ENCODE measurements at places on chromosomes 2 and 18. TPM values are rescaled to one million over a fixed set of nuclear protein-coding genes. Genes with fewer than 3 reads are reported as not detected.

PAX8 gene
- total RNA-seq = 6.4 TPM

TXNDC2 gene
- not detected for total RNA-seq

NR4A2 gene
- total RNA-seq = 15.9 TPM

CRYGC gene
- total RNA-seq = not detected

GRCh38 chr18:32621034-32621433, 150.4 kb upstream of the GAREM1 start:
- no peaks in the 10 kb centered on the region for H3K4me1 ChIP-seq
- DNase-seq = no peak
- H3K4me3 ChIP-seq = no peak overlapping the region
- no peak overlapping the region for H3K27ac ChIP-seq
- no peaks in the 10 kb centered on the region for H3K27me3 ChIP-seq
- no peaks in the 10 kb centered on the region for H3K36me3 ChIP-seq

GRCh38 chr2:135637456-135638087, 104.1 kb upstream of the UBXN4 start:
- H3K36me3 ChIP-seq = no peaks in the 10 kb centered on the region
- no peaks in the 10 kb centered on the region for H3K4me1 ChIP-seq
- DNase-seq = no peak
- H3K27ac ChIP-seq = no peak overlapping the region
- no peak overlapping the region for H3K4me3 ChIP-seq
- no peaks in the 10 kb centered on the region for H3K27me3 ChIP-seq

GRCh38 chr2:62741127-62741526, 35.6 kb downstream of the EHBP1 start:
- no peak overlapping the region for H3K4me3 ChIP-seq
- H3K4me1 ChIP-seq = no peaks in the 10 kb centered on the region
- H3K27ac ChIP-seq = no peak overlapping the region
- H3K36me3 ChIP-seq = no peaks in the 10 kb centered on the region

- no peak for DNase-seq
- no peaks in the 10 kb centered on the region for H3K27me3 ChIP-seq
- H3K27ac ChIP-seq = peak overlapping the region; percentile 90
- H3K4me3 ChIP-seq = no peak overlapping the region
- H3K4me1 ChIP-seq = peaks cover 11% of the 10 kb centered on the region
Observed at GRCh38 chr2:127080226-127080937, 26.6 kb downstream of the BIN1 start.

DNA sequence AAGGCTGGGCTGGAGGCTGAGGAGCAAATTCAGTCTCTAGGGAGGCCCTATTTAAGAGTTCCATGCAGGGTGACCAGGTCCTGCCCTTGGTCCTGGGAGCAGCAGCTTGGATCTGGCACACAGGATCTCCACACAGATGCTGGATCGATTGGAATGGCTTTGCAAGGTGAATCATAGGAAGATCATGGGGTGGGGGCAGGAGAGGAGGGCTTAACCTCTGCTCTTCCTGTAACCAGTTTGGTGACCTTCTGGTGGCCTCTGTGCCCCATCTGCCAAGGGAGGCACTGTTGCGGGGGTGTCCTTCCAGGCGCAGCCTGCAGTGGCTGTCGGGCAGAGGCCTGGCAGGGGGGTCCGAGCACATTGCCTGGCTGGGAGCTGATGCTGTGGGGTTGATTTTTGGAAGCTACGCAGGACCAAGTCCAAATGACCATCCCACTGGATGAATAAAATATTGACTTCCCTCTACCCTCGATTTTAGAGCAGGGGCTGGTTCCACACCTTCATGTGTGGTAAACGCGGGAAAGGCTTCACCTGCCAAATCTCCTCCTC, 79.7 kb downstream of the EDAR start:
- no peaks in the 10 kb centered on the region for H3K36me3 ChIP-seq
- no peaks in the 10 kb centered on the region for H3K4me1 ChIP-seq
- no peak overlapping the region for H3K27ac ChIP-seq
- DNase-seq = no peak
- H3K27me3 ChIP-seq = no peaks in the 10 kb centered on the region
